Natural killer cell (primary cell): ENCODE measurements at places on chromosomes 11 and 22. TPM values are rescaled to one million over a fixed set of nuclear protein-coding genes. Genes with fewer than 3 reads are reported as not detected.

C1QTNF4 gene
- 1.3 TPM for total RNA-seq

C22orf31 gene
- not detected for total RNA-seq

MYO18B gene
- total RNA-seq, result 0.14 TPM

DGCR6 gene
- total RNA-seq, result 8.1 TPM

TMEM151A gene
- total RNA-seq, result not detected

MLC1 gene
- total RNA-seq, result 67.7 TPM

PANX2 gene
- 3.4 TPM for total RNA-seq

DNAJB7 gene
- total RNA-seq, result not detected

TIMP3 gene
- not detected for total RNA-seq

OOSP3 gene
- total RNA-seq, result not detected

NDUFS3 gene
- 138 TPM for total RNA-seq

INPP5J gene
- total RNA-seq, result not detected

ZDHHC5 gene
- 46.1 TPM for total RNA-seq

SLC22A8 gene
- total RNA-seq, result not detected

TSPAN18 gene
- 1.9 TPM for total RNA-seq

CAPRIN1 gene
- total RNA-seq, result 137 TPM

OR51B2 gene
- not detected for total RNA-seq

HSPB2 gene
- not detected for total RNA-seq

AGBL2 gene
- total RNA-seq, result 8.2 TPM

ZC3H7B gene
- total RNA-seq, result 33.9 TPM

ST14 gene
- total RNA-seq, result 0.61 TPM

MPEG1 gene
- total RNA-seq, result 19.6 TPM

VPREB1 gene
- not detected for total RNA-seq
